Lung (tissue), 17 donors: ENCODE measurements at places on chromosomes 13 and 19. TPM values are rescaled to one million over a fixed set of nuclear protein-coding genes. Genes with fewer than 3 reads are reported as not detected.

METTL21C gene
- not detected for total RNA-seq

DNA sequence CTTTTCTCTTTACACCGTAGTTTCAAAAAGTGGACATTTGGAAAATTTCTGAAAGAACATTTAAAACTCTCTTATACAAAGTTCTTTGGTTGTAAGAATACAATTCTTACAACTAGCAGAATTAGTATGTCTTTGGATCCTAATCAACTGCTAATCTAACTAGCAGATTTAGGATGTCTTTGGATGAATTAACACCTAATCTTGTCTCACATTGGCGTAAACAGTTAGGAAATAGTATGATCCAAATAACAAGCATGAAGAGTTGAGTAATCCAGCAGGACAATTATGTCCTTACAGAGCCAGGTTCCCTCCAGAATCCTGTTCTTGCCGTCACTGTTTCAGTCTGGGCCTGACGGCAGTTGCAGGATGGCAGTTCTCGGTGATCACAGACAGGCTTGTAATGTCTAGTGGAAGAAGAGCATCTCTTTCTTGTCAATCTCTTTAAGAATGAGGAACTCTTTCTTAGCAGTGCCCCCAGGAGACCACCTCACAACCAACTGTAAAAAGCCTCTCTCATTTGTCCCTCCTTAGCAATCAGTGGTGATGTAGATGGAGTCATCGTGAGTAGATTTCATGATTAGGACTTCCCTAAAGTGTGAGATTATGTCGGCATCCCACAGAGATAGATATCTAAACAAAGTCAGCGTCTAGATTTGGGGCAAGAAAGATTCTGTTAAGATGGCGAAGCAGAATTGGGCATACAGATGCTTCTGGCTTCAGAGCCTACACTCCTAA is 5.7 kb upstream of the TNFSF13B start:
- peak; percentile 45 for DNase-seq

LHB gene
- total RNA-seq = 0.74 TPM

DNA sequence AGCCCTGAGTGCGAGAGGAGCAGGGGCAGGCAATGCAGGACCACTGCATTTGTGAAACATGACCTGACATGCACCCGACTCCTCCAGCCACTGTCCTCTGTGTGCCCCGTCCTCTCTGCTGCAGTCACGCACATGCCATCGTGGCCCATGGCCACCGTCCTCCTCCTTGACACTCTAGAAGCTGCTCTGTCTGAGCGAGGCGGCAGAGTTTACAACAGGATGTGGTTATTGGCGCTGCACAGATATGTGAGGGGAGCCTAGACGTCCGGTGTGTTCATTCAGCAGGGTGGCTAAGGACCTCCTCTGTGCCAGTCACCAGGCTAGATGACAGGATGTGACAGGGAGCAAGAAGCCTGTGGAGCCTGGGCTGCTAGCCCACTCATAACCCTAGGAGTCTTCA is 277.8 kb downstream of the FOXO1 start:
- peak; percentile 43 for DNase-seq

DNA sequence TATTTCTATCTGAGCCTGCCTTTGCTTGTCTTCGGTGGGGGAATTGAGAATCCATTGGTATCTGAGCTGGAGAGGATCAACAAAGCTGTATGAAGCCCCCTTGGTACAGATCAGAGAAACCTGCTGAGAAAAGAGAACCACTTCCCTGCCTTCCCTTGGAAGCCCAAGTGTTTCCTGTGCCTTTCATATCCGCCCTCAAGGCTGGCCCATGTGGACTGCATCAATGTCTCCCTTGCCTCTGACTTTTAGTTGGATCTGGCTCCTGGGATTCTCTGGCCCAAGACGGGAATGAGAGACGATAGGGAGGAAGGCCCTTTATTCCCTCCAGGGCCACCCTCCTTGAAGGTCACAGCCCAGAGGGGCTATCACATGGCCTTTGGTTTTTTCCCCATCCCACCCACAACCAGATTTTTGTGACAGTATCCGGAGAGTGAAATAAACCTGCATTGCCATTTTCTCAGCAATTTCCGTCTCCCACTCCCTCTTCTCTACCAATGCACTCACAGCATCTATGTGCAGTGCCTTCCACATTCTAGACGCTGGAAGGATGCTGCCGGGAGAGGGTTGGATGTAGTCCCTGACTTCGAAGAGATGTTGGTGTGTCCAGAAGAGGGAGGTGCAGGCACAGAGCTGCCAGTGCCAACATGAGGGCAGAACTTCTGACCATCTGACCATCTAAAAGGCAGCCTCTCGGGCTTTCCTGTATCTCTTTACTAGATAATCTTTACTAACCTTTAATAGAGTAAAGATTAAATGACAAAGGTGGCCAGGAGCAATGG is 63.8 kb downstream of the KCTD15 start:
- no peak for DNase-seq
